ENCODE measurements at places on chromosomes 6 and 20. TPM values are rescaled to one million over a fixed set of nuclear protein-coding genes. Genes with fewer than 3 reads are reported as not detected.
A peak's percentile ranks its signal among the peaks of the same experiment; 100 is the strongest.

- no peak for DNase-seq
These were observed 298.5 kb downstream of the QKI start for GRCh38 chr6:163712981-163713380.

Gene UBE2C
- 325 TPM for total RNA-seq

- peak; percentile 0 for DNase-seq
These were observed 7.1 kb downstream of the PTK6 start for GRCh38 chr20:63529861-63530787.

Gene BNIP5
- total RNA-seq: not detected

Gene DOK5
- total RNA-seq: 3.1 TPM

Gene TNFRSF6B
- not detected for total RNA-seq

DNA sequence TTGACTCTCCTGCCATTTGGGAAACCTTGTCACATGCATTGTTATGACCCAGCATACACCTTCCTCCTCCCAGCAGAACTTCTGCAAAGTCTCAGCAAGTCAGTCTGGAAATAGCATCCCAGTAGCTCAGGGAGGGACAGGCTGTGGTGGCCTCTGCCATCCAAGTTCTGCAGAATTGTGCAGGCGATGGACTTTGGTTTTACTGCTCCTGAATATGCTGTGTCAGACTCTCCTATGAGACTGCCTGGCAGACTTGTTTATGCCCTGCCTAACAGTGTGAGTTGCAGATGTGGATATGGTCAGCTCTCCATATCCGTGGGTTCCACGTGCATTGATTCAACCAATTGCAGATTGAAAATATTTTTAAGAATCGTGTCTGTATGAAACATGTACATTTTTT lies 52.8 kb downstream of the SNRNP48 start:
- no peak for DNase-seq

Gene ARFGEF2
- total RNA-seq: 16.6 TPM

Gene TP53TG5
- total RNA-seq: not detected

Gene KHDC1L
- 1.9 TPM for total RNA-seq

DNA sequence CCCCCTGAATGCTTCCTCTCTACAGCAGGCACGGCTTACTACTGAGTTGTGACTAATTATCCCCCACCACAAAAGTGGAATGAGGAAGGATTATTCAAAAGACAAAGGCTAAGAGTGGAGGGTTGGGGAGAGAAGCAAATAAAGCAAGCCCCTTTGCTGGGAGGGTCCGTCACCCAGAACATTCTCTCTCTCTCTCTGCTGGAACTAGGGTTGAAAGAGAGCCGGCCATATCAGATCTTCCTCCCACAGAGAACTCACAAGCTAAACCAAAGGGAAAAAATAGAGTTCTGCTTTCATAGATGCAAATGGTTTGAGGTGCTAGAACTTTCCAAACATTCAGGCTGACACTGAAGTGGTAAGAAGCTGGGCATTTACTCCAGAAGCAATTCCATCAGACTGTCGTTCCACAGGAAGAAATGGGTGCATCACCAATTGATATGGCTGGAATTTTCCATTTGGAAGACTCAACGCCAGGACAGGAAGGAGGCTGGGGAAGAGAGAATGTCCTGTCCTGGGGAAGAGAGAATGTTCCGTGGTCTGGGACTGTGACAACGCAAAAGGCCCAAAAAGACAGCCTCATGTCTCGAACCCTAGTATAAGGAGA lies 7.9 kb downstream of the ZMYND8 start:
- DNase-seq: peak; percentile 82

Gene XRN2
- total RNA-seq: 239 TPM

Gene SPEF1
- 0.34 TPM for total RNA-seq

GRCh38 chr6:143679041-143679440 lies 1.3 kb downstream of the PHACTR2 start:
- peak; percentile 43 for DNase-seq

DNA sequence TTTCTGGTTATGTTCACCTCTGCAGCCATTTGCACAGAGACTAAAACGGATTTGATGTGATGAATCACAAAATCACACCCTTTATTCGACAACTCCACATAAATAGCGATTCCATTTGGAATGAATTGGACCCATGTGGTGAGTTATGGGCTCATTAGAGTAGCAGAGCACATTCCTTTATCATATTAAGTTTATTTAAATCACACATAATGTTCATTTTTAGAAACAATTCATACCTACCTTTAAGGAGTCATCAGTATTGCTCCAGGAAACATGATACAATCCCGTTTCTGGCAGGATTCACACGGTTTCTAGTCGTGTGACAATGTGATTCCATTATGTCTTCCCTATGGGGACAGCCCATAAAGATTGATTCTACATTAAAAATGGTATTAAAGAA lies 303.5 kb downstream of the CDH4 start:
- DNase-seq: no peak
